ENCODE measurements at places on chromosomes 5 and 9.

DNA sequence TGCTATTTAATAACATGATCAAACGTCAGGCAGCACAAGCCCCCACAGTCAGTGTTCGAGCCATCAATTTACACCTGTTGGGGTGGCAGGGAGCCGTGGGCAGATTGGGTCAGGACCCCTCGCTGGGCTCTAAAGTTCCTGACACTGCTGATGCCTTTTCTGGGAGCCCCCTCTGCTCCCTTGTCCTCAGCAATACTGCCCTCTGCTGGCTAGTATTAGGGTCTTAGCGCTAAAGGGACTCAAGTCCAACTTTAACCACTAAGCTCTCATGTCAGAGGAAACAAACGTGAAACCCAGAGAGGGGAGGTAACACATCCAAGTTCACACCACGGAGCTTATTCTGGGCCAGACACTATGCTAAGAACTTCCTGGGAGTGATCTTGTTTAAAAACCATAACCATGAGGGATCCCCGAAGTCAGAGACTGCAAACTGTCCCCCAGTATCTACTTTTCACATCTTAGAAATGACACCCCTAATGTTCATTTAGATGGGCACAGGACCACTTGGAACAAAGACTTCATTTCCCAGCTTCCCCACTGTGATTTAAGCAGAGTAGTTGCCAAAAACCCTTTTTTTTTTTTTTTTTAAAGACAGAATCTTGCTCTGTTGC is 20.4 kb downstream of the ANKS6 start:
- DNase-seq = no peak

DNA sequence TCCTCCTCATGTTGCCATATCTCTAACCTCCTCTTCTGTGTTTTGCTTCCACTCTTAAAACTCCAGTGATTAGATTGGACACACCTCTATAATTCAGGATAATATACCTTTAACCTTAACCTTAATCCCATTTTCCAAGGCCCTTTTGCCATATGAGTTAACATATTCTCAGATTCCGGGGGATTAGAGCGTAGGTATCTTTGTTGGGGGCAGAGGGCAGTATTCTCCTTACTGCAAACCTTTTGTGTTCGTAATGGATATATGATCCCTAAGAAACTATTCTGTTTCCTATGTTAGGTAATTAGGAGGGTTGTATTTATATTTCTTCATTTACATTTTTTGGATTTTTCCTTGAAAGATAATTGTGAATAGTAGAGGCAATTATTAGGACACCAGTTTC is 99.5 kb downstream of the VPS13A start:
- DNase-seq = no peak

- DNase-seq = no peak
Measured at GRCh38 chr9:126113756-126114408, 212.7 kb upstream of the MVB12B start.

DNA sequence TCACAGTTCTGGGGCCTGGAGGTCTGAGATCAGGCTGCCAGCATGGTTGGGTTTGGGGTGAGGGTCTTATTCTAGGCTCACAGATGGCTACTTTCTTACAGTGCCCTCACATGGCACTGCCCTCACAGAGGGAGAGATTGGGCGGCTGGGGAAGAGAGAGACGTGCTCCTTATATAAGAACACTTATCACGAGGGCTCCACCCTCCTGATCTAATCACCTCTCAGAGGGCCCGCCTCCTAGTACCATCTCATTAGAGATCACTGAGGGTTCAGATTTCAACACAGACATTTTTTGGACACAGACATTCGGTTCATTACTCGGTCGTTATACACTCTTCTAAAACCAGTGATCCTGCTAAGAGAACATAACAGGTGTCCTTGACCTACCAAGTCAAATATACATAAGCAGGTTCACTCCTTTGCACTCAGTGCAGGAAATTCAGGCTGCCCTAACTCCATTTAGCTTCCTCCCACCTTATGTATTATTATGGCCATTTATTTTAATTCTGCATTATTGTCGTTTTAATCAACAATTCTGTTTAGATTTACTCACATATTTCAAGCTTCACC is 121.7 kb downstream of the ICE1 start:
- no peak for DNase-seq

DNA sequence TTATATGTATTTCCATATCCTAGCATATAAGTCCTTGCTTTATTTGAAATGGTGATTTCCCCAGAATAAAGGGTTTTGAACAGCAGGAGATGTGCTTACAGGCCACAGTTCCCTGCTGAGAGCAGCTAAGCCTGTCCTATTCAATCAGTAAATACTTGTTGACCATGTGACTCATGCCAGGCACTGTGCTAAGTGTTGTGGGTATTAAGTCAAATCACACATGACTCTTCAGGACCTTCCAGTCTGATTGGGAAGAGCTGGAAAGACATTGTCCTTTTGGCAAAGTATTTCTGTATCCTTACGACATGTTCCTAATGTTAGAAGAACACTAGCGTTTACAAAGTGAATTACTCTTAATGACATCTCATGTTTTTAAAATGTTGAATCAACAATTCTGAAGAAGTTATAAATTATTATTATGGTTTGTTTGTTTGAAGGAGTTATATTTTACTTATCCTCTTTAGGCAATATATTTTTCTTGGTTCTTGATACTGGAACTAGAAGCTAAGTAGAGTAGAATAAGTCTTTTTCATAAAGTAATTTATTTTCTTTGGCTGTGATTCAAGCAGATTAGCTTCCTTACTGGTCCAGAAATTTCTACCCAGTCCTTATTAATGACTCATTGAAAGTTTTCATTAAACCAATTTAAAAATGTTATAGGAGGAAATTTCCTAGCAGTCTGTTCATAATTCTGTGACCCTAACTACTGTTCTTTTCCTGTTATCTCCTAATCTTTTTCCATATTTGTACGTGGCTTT is 82.1 kb downstream of the GAPVD1 start:
- no peak for DNase-seq

DNA sequence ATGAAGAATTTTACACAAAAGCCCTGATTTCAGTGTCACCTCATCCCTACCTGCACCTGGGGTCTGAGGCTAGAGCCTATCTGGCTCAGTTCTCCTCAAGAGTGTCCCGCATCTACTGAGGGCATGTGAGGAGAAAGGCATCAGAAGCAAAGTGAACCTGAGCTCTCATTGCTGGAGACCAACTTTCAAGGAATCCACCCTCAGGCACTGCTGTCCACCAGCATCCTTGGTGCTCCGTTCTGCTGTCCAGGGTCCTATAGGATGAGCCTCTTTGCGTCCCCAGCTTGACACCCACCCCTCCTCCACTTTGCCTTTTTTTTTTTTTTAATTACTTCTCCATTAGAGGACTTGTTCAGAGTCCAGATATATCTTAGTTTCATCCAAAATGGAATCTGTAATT is 49.5 kb downstream of the CAMSAP1 start:
- no peak for DNase-seq

DNA sequence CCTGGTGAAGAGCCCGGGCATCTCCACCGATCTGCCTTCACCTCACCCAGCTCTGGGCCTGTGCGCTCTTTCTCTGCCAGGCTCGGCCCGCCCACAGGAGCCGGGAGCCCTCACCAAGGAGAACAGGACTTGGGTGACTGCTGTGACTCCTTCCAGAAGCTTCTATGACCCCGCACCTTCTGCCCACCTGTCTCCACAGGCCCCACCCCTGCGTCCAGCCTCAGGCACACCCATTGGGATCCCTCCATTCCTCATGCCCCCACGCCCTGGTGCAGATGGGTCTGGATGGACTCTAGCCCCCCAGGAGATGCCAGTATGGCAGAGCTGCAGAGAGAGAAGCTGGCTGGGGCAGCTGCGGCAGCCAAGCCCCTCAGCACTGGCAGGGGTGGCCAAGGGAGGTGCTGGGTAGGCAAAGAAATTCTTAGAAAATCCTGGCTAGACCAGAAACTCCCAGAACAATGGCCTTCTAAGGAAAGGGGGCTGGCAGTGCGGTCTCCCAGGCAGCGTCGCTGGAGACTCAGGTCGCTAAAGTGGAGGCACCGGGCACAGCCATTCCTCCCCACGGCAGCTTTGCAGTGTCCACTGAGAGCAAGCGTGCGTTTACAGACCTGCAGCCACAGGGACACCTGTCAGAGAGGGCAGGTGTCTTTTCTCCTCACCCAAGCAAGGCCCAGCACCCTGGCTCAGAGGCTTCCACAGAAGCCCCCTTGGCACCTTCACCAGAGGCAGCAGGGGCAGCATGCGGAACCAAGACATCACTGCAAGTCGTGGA is 17.3 kb downstream of the LPCAT1 start:
- no peak for DNase-seq

DNA sequence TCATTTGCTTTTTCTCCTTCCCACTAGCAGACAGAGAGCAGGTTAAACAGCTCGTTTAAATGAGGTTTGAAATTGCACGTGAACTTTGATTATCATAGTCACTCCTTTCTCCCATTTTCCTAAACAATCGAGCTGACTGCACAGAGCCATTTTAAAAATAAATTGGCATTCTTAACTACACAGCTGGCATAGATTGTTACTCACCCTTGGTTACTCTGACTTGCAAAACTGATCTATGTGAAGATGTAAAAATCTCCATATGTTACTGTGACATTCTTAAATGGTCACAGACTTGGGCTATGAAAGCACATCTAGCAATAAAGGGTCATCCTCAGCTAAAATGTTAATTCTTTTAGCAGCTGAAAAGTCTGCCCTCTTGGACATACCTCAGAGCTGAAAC is 368.5 kb downstream of the DTWD2 start:
- DNase-seq = no peak

GRCh38 chr9:98491828-98492227 is 216.9 kb downstream of the GABBR2 start:
- DNase-seq = no peak

- no peak for DNase-seq
Measured at GRCh38 chr5:180140079-180140554, 68.6 kb upstream of the RNF130 start.

GRCh38 chr5:96861076-96861475 is 15.2 kb upstream of the ERAP2 start:
- no peak for DNase-seq

- no peak for DNase-seq
Measured at GRCh38 chr9:111078391-111079038, 40.2 kb upstream of the LPAR1 start.

- no peak for DNase-seq
Measured at GRCh38 chr5:171479776-171480125, 60.3 kb downstream of the FGF18 start.

GRCh38 chr5:123659495-123659894 is 147.5 kb downstream of the CSNK1G3 start:
- DNase-seq = no peak

DNA sequence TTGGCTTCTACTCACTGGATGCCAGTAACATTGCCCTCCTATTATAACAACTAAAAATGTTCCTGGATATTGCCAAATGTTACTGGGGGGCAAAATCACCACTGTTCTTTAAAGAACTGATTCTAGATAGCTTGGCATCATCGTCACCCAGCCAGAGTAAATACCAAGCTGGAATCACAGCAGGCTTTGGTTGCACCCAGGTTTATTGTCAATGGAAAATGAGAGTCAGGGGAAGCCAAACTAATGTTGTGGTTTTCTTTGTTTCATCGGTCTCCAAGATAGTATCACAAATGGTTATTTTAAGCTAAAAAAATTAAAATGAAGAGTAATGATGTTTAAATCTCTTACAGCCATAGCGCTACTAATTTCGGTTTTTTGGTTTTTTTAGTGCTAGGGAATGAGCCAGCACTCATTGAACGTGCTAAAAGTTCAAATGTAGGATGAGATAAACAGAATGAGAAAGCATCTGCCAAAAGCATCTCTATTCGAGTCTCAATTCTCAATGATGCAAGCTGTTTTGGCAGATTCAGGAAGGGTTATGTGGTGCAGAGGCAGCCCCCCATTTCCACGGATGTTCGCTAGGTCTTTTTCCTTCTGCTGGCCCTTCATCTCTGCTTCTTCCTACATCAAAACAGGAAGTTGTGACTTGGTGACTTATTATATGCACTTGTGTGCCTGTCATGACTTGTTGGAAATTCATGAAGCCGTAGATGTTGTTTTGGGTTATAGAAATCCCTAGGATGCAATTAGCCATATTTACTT is 558.0 kb downstream of the EBF1 start:
- DNase-seq = no peak

DNA sequence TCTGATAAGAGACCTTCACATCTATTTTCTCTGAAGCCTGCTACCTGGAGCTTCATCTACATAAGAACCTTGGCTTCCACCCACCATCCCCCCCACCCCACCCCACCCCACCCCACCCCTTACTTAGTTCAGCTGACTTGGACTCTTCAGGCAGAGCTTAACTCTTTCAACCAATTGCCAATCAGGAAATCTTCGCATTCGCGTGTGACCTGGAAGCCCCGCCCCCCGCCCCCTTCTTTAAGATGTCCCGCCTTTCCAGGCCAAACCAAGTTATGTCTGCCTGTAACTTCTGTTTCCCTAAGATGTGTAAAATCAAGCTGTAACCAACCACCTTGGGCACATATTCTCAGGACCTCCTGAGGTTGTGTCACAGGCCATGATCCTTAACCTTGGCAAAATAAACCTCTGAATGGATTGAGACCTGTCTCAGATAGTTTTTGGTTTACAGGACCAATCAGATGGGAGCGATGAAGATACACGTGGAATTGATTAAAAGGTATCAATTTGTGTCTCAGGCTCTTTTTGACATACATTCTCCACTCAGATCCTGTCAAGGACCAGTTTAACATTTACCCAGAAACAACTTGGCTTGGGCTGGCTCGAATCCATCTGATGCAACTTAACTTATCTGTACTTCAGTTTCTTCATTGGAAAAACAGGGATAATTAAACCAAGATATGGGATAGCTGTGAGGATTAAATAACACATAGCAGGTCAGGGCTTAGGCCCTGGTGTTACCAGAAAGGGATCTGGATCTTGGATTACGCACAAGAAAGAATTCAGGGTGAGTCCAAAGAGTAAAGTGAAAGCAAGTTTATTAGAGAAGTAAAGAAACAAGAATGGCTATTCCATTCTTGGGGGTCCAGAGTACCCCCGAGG is 43.6 kb downstream of the GALNT12 start:
- DNase-seq = no peak

DNA sequence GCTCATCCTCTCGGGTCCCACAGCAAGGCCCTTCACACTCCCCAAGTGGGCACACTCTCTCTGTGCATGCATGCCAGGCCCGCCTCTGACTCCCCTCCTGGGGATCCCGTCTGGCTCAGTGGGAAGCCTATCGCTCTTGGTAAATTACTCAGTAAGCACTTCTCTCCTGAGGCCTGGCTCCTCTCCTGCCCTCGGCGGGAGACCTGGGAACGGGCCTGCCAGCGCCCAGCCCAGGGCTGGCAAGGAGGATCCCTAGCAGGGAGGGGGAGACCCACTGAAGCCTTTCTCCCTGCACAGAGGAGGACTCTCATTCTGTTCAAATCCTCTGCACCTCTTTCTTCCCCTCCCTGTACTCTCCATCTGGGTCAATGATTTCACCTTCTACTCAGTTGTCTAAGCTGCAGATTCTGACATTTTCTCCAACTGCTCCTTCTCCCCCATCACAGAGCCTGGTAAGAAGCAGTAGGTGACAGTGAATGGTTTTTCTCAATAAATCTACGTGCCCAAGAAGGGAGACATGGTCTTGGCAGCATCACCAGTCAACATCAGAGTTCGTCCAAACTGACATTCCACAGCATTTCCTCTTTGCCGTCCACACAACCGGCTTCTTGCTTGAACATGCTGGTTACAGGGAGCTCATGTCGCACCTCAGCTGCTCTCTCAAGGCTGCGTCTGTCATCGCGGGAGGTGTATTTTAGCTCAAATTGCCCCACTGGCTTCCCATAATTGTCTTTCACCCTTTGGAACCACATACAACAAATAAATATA is 81.9 kb downstream of the GPR21 start:
- no peak for DNase-seq
